ENCODE measurements at places on chromosomes 6 and 20. TPM values are rescaled to one million over a fixed set of nuclear protein-coding genes. Genes with fewer than 3 reads are reported as not detected.

Gene PTGIS
- total RNA-seq = 43.4 TPM

Gene PROKR2
- total RNA-seq = not detected

Gene TCF21
- total RNA-seq = 73.6 TPM

Gene ZSCAN23
- 13.2 TPM for total RNA-seq

Gene FOXC1
- total RNA-seq = 49.3 TPM

Gene NDUFAF4
- 14.9 TPM for total RNA-seq

Gene RPL7L1
- 89.2 TPM for total RNA-seq

Gene CST1
- not detected for total RNA-seq

Gene BANF2
- not detected for total RNA-seq

All from metanephros (tissue), 2 donors.